ENCODE measurements at places on chromosomes 5 and 9. TPM values are rescaled to one million over a fixed set of nuclear protein-coding genes. Genes with fewer than 3 reads are reported as not detected.

The TMEM8B gene
- 1.9 TPM for total RNA-seq

The SAPCD2 gene
- total RNA-seq = 8.2 TPM

The ANKRD55 gene
- total RNA-seq = not detected

The ENG gene
- total RNA-seq = 7.2 TPM

The URM1 gene
- total RNA-seq = 22.7 TPM

The CLPTM1L gene
- 71.4 TPM for total RNA-seq

The LPCAT1 gene
- total RNA-seq = 11.3 TPM

DNA sequence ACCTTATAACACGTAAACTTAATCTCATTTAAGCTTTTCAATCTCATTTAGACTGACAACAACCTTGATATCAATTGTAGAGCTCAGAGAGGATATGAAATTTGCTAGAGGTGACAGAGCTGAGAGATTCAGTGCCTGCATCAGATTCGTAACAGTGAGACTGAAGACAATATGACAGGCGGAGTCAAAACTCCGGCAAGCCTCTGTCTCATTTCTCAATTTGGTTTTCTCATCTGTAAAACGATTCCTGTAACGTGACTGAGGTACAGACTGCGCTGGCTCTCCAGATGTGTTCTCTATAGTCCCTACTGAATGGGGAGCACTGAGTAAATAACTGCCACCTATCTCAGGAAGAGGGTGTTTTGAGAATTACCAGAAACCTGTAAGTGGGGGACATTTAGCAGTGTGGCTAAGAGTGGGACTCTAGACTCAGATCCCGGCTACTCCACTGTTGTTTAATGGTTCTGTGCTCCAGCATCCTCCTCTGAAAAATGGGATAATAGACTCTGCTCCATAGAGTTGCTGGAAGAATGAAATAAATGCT lies 3.0 kb upstream of the MCIDAS start:
- no peak for DNase-seq

GRCh38 chr9:34185778-34186551 lies 7.1 kb downstream of the UBAP1 start:
- no peak for DNase-seq

DNA sequence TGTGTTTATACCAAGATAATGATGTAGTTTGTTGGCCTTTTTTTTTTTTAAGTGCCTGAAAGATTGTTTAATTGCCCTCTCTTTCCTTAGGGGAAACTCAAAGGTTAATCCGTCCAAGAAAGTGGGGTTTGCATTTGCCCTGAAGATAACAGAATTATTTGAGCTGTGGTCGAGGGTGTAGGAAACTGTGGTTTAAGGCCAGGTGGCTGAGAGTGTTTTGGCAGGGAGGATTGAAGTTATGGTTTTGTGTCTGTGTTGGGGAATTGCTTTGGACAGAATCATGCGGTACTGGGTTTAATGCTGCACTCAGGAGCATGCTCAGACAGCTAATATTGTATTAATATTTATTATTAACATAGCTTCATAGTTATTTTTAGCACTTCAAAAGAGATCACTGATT lies 509.8 kb downstream of the EBF1 start:
- DNase-seq = no peak

GRCh38 chr5:72171667-72172066 lies 64.4 kb downstream of the MAP1B start:
- DNase-seq = no peak

- DNase-seq = no peak
These were observed 96.6 kb downstream of the UBAP2 start for GRCh38 chr9:33952066-33952465.

GRCh38 chr5:151181818-151182523 lies 24.4 kb upstream of the ANXA6 start:
- DNase-seq = no peak

DNA sequence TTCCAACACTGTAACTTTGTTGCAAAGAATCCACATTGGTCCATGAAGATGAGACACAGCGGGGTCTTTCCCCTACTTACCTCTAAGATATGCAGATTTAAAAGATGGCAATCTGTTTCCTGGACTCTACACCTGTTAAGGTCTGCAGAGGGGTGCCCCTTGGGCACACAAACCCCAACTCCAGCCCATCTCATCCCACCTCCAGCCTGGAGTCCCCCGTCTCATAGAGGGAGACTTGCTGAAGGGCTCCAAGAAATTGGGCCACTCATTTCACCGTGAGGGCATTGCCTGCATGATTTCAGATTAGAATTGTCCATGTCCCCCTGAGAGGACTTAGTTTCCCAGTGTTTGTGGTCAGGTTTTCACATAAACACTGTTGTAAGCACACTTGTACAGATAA lies 365.7 kb downstream of the IRX2 start:
- no peak for DNase-seq

DNA sequence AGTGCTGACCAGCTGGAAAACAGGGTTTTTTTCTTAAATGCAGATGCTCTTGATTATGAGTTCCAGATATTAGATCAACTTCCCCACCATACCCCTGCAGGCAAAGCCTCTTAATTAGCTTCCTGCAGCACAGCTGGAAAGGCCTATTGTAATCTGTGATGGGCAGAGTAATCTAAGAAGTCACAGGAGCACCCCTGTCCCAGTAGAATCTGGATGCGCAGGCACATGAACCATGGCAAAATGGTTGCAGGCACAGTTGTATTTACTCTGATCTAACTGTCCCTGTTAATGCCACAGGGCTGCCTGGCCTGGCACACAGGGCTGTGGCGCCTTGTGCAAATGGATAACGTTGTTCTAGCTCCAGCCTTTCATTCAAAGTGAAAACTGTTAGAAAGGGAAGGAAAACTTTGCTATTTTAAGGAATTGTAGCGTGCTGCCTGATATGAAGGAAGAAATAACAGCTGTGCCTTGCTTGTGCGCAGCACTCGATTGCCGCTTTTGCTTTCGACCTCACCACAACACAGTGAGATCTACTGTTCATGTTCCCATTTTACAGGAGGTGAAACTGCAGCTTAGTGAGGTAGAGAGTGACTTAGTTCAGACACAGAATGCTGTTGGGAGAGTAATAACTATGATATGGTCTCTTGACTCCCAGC lies 2.3 kb downstream of the TGFBI start:
- DNase-seq = no peak

DNA sequence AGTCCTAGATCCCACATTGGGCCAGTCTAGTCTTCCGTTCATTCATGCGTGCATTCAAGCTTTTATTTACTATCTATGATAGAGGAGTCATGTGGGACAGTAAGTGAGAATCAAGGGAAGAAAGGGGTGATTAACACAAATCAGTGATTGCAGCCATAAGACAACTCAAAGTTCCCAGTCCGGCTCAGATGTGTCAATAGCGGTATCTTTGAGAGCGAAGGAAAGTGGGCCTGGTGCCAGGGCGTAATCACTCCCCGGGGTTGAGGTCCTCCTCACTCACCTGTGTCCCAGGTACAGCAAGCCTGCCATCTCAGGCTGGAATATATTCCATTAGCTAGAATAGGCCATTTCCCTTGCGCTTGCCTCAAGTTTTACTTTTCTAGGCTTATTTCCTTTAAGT lies 196.3 kb downstream of the ATP10B start:
- DNase-seq = no peak

GRCh38 chr5:58786035-58786434 lies 203.2 kb downstream of the RAB3C start:
- no peak for DNase-seq

DNA sequence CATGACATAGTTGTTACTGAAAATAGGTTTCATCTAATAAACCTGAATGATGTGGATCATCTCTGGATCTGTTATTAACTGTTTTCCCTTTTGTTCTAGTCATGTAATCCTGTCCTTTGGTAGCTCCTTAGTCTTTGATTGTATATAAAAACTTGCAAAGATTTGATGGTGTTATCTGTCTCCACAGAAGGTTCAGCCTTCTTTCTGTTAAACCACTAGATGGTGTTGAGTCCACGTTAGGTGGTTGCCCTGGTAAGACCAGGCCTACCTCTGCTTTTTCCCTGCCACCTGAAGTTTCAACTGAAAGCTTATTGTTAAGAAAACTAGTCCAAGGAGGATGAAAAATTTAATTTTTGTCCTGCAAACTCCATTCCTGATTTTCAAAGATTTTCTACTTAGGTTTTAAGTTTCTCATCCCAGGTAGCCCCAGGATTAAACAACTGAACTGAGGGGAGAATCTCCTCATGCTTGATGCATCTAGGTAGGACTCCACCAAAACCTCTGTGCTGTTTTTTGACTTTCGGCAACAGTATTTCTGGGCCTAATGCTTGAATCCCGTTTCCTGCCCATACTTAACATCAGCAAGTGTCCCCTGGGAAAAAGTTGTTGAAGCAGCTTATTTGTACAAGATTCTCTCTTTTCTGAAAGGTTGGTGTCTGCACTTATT lies 68.5 kb downstream of the RICTOR start:
- DNase-seq = no peak

DNA sequence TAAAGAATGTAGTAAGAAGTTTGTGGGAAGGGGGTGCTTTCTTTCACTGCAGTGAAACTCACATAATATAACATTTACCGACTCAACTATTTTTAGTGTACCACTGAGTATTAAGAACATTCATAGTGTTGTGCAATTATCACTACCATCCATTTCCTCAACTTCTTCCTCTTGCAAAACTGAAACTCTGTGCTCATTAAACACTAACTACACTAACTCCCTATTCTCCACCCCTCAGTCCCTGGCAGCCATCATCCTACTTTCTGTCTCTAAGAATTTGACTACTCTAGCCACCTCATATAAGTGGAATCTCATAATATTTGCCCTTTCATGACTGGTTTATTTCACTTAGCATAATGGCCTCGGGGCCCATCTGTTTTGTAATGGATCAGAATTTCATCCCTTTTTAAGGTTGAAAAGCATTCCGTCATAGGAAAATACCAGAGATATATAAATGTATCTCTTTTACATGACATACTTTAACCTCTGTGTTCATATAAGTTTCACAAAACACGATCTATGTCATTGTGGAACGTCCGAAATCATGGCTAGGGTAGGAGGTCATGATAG lies 56.3 kb upstream of the DIRAS2 start:
- DNase-seq = no peak

DNA sequence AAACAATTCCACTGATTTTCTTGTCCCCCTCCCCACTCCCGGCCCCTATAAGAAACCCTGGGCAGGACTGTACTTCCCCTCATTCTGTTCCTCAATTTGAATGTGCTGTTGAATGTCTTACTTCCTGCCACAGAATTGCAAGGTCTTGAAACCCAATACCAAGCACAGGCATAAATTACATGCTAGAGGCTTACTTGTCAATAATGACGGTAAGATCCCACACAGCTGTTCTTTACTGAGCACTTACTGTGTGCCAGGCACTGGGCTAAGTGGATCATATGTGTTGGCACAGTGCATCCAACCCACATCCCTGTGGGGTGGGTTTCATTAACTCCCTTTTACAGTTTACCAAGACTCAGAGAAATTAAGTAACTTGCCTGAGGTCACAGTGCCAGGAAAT lies 63.4 kb downstream of the MVB12B start:
- DNase-seq = no peak

- no peak for DNase-seq
These were observed 38.7 kb downstream of the MTAP start for GRCh38 chr9:21841133-21841532.

DNA sequence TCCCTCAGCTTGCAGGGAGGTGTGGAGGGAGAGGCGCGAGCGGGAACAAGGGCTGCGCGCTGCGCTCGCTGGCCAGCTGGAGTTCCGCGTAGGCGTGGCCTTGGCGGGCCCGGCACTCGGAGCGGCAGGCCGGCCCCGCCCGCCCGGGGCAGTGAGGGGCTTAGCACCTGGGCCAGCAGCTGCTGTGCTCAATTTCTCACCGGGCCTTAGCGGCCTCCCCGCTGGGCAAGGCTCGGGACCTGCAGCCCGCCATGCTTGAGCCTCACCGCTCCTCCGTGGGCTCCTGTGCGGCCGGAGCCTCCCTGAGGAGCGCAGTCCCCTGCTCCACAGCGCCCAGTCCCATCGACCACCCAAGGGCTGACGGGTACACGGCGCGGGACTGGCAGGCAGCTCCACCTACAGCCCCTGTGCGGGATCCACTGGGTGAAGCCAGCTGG lies 1516.4 kb downstream of the EFNA5 start:
- no peak for DNase-seq

DNA sequence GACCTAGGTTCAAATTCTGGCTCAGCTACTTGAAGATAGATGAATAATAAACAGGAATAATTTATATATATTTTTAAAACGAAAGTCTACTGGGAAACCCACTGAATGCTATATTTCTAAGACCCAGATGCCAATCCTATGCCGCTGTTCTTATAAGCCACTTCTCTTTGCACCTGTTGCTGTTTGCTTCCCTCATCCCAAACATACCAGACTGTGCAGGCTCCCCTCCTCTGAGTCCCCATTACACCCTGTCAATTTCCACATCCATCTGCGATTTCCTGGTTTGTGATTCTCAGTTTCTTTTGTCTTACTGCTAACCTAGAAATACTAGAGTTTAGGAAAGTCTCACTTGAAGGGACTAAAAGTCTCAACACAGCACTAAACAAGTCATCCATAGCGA lies 92.8 kb upstream of the CAST start:
- no peak for DNase-seq

- no peak for DNase-seq
These were observed 48.3 kb downstream of the IARS1 start for GRCh38 chr9:92245005-92245797.

GRCh38 chr9:20042128-20042711 lies 253.4 kb upstream of the SLC24A2 start:
- no peak for DNase-seq

GRCh38 chr5:58804291-58804690 lies 221.4 kb downstream of the RAB3C start:
- no peak for DNase-seq

DNA sequence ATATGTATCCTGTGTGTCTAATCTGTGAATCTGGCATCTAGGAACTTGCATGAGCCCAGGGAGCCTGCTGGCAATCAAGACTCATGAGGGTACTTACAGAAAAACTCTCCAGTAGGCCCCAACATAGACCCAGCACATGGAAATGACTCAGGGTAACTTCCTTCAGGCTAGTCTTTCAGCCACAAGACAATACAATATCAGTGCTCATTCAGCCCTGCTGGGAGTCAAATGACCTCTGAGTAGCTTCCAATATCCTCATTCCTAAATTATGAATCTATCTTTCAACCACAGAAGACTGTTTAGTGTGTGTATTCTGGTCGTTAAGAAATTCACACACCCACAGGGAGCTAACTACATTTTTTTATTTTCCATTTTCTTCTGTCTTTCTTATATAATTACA lies 1273.0 kb downstream of the EFNA5 start:
- DNase-seq = no peak

- no peak for DNase-seq
These were observed 600.7 kb upstream of the SGCD start for GRCh38 chr5:155726267-155726666.

- DNase-seq = no peak
These were observed 82.0 kb upstream of the TTC23L start for GRCh38 chr5:34756781-34757624.

GRCh38 chr5:59645380-59645779 lies 248.1 kb downstream of the PDE4D start:
- no peak for DNase-seq

GRCh38 chr9:96344458-96345180 lies 38.9 kb downstream of the SLC35D2 start:
- peak; percentile 6 for DNase-seq
